Naive thymus-derived CD8-positive, alpha-beta T cell (primary cell): ENCODE measurements at places on chromosomes 5 and 9.

- no peak for DNase-seq
Measured at GRCh38 chr9:30039712-30040111, 2344.7 kb upstream of the ACO1 start.

- no peak for DNase-seq
Measured at GRCh38 chr9:4152876-4153275, 147.0 kb downstream of the GLIS3 start.

GRCh38 chr5:97042996-97043395 lies 99.4 kb downstream of the LIX1 start:
- DNase-seq: no peak

GRCh38 chr9:116144038-116144437 lies 9.6 kb upstream of the PAPPA start:
- no peak for DNase-seq

GRCh38 chr9:81489046-81489445 lies 200.3 kb downstream of the TLE1 start:
- DNase-seq: no peak

- DNase-seq: no peak
Measured at GRCh38 chr9:126956917-126957686, 42.5 kb downstream of the RALGPS1 start.

- no peak for DNase-seq
Measured at GRCh38 chr9:76101947-76102346, 211.5 kb downstream of the PCSK5 start.

DNA sequence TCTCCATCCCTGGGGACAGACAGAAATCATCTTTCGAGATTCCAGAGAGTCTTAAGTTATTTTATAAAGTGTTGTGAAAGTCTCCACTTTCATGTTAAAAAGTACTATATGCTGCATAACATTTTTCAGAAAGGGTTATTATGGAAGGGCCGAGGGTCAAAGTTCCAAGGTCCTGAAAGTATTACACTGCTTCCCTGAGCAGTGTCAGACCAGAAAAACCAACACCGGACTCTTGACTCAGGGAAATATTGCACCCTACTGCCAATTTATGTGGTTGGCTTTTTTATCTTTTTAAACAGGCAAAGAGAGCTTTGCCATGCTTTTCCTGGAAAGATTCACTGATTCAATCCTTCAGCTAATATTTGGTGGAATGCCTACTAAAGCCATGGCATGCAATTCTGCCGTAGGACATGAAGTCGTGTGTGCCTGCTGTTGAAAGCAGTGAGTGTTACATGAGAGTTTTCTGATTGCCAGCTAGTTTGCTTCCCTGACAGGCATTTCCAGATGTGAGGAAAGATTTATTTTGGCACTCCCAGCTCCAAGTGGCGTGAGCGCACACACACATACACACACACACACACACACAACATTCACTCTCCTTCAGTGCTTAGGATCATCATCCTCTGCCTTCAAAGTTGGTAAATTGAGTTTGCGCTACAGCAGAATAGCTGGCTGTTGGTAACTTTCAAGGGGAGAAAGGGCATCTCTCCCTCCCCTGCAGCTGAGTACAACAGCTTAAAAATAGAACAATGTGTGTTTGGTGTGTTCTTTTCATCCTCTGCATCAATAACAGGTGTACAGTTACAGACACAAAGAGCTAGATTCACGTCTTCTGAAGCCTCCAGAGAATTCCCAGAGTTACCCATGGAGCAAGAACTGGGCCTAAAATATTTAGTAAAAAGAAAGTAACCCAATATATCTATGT lies 45.6 kb downstream of the SLC1A3 start:
- no peak for DNase-seq

DNA sequence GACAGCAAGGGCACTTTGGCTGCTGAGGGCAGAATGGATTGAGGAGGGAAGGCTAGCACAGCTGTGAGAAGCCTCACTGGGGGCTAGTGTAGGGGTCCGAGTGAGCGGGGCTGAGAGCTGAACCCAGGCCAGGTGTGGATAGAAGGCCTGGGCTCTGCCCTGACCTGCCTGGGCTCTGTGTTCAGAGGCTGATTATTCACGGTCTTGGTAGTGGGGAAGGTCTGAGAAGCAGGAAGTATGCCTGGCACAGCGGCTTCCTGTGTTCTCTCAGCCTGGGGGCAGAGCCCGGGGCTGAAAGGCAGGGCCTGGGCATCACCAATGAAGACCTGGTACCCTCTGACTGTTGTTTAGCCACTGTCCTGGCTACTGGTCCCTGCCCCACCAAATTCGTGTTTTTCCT lies 136.4 kb upstream of the TBC1D2 start:
- no peak for DNase-seq

DNA sequence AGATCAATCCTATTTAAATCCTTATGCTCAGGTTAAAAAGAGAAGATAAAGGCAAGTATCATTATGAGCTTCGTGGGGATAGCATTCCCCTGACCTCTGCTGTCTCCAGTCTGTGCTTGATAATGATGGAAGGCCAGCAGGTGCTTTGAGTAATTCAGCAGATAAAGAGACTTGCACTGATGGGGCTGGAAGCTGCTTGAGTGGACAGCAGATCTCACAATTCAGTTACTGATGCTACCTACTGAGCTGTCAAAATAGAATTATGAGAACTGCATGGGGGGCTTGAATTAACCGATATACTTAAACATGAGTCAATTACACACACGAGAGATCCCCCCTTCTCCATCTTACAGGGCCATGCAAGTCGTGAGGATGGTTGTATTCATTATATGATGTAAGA lies 107.7 kb upstream of the GPR151 start:
- DNase-seq: no peak

DNA sequence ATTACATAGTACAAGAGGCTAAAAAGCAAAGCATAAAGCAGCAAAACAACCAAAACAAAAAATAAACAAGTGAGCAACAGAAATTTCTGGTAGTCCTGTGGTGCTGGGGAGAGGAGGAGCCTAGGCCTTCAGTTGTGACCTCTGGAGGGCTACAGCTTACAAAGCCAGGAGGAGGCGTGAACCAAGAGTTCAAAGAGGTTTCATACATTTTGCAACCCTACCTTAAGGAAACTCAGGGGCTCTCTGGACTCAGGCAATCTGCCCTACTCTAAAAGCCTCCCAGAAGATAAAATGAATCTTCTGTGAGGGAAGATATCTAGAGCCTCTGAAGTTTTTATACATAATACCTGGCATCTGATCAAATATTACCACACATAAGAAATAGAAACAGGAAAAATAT lies 187.4 kb downstream of the AGTPBP1 start:
- DNase-seq: no peak

- DNase-seq: no peak
Measured at GRCh38 chr5:83096660-83097339, 19.5 kb downstream of the XRCC4 start.

GRCh38 chr9:87422999-87423398 lies 74.7 kb upstream of the DAPK1 start:
- no peak for DNase-seq
